CD4-positive, alpha-beta T cell treated with Interleukin-4 for 4 hours (primary cell): ENCODE measurements at places on chromosomes 5 and 9.

GRCh38 chr9:133114886-133115603 is 6.0 kb downstream of the RALGDS start:
- no peak for DNase-seq

DNA sequence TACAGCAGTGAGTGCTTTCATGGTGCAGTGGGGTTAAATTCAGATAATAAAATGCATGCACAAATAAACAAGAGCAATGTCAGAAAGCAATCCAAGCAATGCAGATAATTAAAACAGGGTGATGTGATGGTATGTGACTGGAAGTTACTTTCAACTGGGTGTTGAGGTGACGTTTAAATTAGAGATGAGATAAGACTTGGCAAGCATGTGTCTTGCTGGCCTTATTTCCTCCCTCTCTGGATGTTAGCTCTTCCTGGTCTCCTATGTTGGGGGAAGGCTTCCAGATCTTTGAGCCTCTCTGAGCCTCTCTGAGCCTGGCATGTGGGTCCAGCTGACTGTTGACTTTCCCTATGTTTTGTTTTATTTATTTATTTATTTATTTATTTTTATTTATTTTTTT is 54.4 kb downstream of the DOCK2 start:
- DNase-seq: no peak

- no peak for DNase-seq
These were observed 10.4 kb downstream of the ABLIM3 start for GRCh38 chr5:149151717-149152116.

GRCh38 chr5:68440651-68441050 is 225.1 kb downstream of the PIK3R1 start:
- DNase-seq: no peak

DNA sequence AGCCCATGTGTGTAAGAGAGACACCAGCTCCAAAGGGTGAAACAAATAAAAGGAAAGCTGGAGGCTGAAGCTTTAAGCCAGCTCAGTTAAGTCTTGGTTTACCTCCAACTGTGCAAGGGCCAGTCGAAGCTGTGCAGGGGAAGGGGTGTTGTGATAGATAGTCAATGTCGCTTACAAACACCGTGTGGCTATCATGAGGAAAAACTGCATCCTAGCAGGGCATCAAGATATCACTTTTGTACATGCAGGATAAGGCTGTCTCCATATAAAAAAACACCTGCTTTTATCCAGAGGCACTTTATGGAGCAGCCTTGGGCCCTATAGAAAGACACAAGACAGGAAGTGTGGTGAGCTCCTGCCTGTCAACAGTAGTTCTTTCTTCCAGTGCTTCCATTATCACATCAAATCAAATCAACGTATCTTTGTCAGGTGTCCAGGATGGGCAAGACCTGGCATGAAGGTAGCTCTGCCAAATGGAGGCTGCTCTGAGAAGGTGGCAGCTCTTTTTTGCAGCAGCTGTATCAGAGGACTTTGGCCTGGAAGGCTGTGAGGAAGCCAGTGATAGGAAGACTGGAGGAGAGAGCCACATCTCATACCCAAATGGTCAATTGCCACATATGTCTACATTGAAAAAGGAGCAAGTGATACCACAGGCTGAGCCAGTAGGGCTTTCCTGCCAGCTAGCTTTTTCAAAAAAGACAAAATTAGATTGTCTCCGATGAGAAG is 29.3 kb upstream of the SELENOP start:
- no peak for DNase-seq

DNA sequence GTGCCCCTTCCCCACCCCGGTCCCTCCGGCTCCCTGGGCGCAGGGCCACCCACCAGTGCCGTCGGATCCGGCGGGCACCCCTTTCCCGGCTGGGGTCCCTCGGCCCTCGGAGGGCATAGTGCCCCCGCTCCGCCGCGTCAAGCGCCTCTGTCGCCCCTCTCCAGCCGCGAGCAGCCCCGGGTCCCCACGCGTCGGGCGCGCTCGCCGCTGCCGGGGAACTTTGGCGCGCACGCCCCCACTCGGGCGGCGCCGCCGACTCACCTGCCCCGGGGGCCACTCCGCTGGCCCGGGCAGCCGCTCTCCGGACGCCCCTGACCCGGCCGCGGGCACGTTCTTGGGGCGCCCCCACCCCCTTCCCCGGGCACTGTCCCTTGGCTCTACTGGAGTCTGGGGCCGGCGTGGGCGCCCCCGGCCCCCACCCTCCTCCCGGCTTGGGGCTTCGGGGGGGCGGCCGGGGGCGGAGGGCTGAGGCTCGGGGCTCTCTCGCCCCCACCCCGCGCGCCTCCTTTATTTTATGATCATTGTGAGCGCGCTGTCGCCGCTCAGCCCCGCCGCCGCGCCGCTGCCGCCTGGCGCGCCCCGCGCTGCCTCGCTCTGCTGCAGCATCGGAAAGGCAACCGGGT is 1.1 kb upstream of the FAM78A start:
- no peak for DNase-seq

- DNase-seq: no peak
These were observed 30.0 kb downstream of the S1PR3 start for GRCh38 chr9:89021154-89021803.

DNA sequence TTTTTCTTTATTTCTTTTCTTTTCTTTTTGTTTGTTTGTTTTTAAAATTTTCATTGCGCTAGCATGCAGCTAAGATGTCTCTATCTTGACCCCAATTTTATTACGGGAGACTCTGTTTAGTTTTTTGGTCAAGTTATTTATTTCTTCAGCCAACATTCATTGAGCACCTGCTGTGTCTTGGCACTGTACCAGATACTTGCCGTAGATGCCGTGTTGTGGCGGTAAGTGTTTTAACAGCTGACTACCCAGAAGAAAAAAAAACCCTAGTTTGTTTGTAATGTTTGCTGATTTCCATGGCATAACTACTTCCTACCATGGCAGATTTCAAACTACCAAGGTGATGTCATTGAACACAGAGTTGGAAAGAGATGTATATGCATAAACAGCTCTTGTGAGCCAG is 65.0 kb downstream of the UGCG start:
- no peak for DNase-seq

DNA sequence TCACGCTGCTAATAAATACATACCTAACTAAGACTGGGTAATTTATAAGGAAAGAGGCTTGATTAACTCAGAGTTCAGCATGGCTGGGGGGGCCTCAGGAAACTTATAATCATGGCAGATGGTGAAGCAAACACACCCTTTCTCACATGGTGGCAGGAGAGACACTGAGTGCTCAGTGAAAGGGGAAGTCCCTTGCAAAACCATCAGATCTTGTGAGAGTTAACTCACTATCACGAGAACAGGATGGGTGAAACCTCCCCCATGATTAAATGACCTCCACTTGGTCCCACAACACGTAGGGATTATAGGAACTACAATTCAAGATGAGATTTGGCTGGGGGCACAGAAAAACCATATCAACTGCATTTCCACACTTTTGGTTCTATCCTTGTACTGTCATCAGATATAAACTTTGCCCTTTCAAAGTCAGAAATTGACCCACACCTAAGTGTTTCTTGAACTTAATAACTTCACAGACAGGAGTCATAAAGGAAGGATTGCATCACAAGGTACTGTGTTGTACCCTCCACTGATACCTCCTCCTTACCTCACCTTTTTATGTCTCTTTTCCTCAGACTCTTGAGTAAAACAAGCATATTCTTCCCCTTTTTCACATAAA is 319.1 kb upstream of the PIK3R1 start:
- DNase-seq: no peak

GRCh38 chr5:174872271-174872670 is 147.9 kb downstream of the MSX2 start:
- no peak for DNase-seq

DNA sequence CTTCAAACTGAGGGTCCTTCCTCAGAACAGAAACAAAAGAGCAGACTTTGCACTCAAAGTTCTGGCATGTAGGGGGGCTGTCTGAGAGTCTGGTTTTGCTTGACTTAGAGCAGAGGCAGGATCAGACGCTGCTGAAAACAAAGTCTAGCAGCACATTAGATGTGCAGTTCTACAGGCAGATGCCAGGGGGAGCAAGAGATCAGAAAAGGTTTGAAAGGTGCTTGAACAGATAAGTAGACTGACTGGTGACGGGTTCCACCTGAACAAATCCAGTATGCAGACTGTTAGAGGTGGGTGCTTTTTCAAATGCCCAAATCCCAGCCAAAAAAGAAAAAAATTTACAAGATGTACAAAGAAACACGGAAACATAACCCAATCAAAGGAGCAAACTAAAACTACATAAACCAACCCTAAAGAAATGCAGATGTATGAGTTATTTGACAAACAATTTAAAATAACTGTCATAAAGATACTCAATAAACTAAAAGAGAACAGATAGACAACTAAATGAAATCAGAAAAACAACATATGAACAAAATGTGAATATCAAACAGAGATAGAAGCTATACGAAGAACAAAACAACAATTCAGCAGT is 194.7 kb upstream of the FREM1 start:
- peak; percentile 56 for DNase-seq

DNA sequence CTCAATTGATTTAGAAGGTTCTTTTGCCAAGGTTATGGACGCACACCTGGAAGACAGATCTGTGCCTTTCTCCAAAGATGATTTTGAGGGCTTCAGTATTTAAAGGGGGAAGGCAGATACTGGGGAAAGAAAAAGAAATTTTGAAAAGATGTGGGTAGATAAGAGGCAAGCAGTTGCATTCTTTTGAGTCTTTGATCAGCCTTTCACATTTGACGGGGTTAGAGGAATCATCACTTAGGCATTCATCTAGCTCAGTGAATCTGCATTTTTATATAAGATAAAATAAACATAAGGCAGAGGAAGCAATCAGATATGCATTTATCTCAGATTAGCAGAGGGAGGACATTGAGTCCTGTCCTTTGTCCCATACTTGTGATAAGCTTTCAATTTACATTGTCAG is 243.4 kb upstream of the RAI14 start:
- no peak for DNase-seq

DNA sequence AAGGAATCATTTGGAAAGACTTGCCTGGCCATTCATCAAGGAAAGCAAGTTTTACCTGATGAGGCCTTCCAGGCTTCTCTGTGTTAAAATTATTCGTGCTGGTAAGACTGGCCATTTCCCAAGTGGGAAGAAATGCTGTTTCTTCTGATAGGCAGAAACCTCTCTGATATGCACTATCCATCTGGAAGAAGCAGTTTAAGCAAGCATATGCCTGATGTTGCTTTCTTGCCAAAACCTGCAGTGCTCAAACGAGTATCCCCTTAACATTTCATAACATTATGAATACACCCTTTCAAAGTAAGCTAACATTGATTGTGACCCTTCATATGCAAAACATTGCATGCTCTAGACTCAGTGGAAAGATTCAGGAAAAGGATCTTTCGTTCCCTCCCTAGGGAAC is 36.0 kb upstream of the PRLR start:
- no peak for DNase-seq

DNA sequence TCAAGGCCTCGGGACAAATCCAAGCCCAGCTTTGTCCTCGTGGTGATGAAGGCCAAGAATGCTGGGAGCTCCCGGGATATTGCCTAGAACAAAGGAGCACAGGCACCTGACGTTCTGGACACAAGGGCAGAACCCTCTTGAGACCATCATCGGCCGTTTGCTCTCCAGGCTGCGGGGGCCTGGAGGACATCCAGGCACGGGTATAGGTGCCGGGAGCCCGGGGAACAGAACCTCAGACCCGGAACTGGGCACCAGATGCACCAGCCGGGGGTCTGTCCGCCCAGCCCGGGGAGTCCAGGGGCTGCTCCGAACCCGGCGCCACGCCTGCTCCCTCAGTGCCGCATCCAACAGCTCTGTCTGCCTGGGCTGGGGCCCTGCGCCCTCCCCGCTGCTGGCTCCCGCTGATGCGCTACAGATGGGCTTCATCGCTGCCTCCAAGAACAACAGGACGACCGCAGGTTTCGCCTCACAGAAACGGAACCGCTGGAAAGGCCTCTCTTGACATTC is 88.0 kb downstream of the ADAMTS2 start:
- DNase-seq: no peak

GRCh38 chr9:115593587-115594091 is 475.7 kb upstream of the TNC start:
- DNase-seq: no peak

- DNase-seq: no peak
These were observed 69.2 kb upstream of the SHB start for GRCh38 chr9:38138276-38138675.

DNA sequence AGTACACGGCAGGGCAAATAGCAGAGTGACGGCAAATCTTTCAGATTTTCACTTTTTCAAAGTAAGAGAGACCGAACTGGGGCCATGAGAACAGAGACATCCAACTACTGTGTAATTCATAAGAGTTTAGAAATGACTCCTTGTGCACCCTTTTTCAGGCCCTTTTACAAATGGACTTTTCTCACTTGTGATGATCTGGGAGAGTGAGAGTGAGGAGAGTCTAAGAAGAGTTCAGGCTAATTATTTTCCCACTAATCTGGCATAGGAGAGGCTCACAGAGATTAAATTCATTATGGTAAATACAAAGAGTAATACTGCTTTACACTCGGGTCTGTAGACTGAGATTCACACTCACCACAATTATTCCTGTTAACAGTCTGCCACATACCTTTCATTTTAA is 880 bp upstream of the CCNG1 start:
- DNase-seq: no peak

DNA sequence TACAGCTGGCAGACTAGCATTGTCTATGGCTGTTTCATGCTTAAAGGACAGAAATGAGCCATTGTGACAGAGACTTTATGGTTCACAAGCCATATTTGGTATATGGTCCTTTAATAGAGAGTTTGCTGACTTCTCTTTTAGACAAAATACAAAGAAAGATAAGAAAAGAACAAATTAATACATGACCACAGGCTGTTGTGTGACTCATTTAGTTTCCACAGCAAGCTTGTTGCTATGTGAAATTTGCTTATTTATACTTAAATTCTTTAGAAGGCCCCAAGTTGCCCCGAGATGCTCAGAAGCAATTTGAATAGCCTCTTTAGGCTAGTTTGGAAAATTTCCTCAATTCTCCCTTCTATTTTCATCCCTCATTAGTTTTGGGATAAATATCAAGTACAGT is 315.3 kb upstream of the RPS23 start:
- no peak for DNase-seq

GRCh38 chr5:76529464-76530344 is 93.5 kb downstream of the F2RL2 start:
- no peak for DNase-seq

DNA sequence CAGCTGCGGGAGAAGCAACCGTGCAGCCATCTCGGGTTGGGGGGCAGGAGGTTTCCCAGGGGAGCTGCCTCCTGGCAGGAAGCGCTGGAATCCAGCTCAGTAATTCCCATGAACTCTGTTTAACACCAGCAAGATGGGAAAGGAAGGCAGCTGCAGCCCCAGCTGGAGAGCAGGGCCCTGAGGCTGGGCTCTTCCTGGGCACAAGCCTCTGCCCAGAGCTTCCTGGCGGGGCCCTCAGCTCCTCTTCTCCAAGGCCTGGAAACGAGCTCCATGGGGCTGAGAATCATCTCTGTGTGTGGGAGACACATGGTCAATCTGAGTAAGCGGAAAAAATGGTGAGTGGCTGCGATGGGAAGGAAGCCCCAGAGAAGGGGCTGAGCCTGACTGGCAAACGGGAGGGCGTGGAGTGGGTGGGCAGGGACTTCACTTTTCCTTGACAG is 6.3 kb downstream of the MRPL36 start:
- DNase-seq: no peak

- DNase-seq: peak; percentile 59
These were observed at the start of gene SMIM3 for GRCh38 chr5:150778517-150779396. SMIM3 (plus strand) TSS chr5:150778757; CDS start chr5:150795441, 16,684 bp downstream.
